ENCODE measurements at places on chromosomes 6 and 20. TPM values are rescaled to one million over a fixed set of nuclear protein-coding genes. Genes with fewer than 3 reads are reported as not detected.
A peak's percentile ranks its signal among the peaks of the same experiment; 100 is the strongest.

DNA sequence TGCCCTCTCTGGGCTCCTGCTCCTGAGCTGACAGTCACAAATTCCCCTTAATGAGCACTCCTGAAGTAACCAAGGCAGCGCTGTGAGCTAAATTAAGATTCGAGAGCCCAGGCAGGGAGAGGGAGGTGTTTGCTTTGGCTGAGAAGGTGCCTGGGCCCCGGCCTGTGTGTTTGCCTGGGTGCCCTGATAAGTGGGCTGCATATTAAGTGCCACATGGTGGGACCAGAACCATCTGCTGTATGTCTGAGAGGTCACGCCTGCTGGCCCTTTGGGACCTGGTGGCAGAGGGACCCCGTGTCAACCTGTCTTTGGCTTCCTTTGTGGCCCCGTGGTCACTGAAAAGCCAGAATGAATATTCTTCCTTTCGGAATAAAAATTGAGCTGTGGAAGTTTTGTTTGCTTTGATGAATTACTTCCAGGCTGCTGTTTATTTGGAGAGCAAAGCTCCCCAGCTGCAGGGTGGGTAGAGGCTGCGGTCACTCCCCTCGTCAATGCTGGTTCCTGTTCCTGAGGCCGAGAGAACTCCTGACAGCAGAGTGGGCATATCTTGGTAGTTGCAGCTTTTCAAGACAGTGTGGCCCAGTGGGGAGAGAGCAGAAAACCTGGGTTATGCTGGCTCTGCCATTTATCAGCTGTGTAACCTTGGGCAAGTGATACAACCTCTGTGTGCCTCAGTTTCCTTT is 17.5 kb upstream of the KCNK16 start:
- DNase-seq: no peak

DNA sequence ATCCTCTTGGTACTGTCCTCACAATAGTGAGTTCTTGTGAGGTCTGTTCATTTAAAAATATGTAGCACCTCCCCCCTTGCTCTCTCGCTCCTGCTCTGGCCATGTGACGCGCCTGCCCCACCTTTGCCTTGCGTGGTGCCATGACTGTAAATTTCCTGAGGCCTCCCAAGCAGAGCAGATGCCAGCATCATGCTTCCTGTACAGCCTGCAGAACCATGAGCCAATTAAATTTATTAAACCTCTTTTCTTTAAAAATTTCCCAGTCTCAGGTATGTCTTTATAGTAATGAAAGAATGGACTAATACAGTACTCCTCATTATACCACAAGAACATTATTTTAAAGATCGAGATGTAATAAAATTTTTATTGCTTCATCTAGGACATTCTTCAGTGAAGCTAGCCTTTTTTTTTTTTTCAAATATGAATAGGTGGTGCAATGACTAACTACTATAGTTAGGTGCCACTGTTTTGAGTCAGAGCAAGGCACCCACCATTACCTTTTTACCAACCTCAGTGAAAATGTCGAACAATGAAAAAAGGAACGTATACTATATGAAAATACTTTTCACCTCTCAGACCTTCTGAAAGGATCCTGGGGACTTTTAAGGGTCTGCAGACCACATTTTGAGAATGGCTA is 191.1 kb upstream of the SGK1 start:
- DNase-seq: no peak

DNA sequence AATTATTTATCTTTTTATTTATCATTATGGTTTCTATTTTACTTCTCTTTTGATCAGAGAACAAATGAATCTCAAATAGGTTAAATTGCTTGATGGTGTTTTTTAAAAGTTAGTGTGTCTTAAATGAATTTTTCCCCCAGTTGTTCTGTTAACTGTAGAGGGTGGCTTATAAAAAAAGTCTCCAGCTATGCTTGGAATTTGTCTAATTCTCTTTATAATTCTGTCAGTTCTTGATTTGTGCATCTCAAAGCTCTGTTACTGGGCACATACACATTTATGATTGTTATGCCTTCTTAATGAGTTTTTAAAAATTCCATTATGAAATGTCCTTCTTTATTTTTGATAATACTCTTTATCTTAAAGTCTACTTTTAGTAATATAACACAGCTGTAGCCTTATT is 58.0 kb downstream of the LIN28B start:
- DNase-seq: peak; percentile 2

GRCh38 chr6:150741633-150742200 is 123.8 kb upstream of the MTHFD1L start:
- DNase-seq: no peak

- DNase-seq: peak; percentile 34
Measured at GRCh38 chr6:143396497-143397226, 53.8 kb downstream of the ADAT2 start.

GRCh38 chr20:33351696-33352095 is 49.6 kb downstream of the CDK5RAP1 start:
- no peak for DNase-seq

DNA sequence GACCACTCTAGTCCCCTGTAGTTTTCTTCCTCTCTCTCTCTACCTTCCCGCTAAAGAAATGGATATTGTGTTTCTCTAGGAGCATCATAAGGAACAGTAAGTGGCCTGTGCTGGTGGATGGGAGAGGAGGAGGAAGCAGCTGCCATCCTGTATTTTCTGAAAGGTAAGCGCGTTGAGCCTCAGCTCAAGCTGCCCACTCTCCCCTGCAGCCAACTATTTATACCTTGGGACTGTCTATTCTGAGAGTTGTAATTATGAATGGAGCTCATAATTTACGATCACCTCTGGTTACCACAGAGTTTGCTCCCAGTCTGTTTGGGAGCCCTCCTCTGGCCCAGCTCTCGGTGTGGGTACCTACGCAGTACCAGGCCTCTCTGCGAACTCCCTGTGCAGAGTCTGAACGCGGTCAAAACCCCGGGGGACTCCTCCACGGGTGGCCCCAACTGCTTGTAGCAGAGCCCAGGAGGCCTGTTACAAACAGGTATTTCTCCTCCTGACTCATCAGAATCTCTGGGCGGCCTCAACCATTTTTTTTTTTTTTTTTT is 285.4 kb downstream of the SMOC2 start:
- DNase-seq: no peak

DNA sequence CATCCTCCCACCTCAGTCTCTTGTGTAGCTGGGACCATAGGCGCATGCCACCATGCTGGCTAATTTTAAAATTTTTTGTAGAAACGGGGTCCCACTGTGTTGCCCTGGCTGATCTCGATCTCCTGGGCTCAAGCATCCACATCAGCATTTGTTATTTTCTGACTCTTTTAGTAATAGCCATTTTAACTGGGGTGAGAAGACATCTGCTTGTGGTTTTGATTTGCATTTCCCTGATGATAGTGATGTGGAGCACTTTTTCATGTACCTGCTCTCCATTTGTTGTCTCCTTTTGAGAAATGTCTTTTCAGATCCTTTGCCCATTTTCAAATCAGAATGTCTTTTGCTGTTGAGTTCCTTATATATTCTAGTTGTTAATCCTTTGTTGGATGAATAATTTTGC is 22.2 kb upstream of the TULP4 start:
- DNase-seq: no peak

DNA sequence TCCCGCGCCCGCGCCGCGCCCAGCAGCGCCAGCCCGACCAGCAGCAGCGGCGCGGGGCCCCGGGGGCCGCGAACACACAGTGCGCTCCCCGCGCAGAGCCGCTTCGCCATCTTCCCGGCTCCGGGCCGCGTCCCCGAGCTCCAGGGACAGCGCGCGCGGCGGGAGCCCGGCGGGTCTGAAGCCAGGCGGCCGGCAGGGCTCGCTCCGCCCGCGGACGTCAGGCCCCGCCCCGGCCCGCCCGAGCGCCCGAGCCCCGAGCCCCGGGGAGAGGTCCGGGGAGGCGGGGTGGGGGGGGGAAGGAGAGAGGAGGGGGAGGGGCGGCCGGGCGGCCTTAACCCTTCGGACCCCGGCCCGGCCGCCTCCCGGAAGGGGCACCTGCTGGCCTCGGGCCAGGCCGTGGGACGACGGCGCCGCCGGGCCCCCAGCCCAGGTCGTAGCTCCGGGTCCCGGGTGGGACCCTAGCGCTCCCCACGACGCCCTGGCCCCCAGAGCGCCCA is at the start of gene LAMA5:
LAMA5 (minus strand) TSS at position 177 of the 497 bp plus-strand sequence; CDS start at position 110, 67 bp downstream.
- DNase-seq: peak; percentile 70

DNA sequence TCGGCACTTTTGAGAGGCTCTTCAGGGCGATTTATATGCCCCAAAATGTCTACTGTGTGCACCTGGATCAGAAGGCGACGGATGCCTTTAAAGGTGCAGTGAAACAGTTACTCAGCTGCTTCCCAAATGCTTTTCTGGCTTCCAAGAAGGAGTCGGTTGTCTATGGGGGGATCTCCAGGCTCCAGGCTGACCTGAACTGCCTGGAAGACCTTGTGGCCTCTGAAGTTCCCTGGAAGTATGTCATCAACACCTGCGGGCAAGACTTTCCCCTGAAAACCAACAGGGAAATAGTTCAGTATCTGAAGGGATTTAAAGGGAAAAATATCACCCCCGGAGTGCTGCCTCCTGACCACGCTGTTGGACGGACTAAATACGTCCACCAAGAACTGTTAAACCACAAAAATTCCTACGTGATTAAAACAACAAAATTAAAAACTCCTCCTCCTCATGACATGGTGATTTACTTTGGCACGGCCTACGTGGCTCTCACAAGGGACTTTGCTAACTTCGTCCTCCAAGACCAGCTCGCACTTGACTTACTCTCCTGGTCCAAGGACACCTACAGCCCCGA is 8.2 kb downstream of the GCNT2 start:
- no peak for DNase-seq

GRCh38 chr6:132227904-132228303 is 173.4 kb downstream of the MOXD1 start:
- peak; percentile 69 for DNase-seq

DNA sequence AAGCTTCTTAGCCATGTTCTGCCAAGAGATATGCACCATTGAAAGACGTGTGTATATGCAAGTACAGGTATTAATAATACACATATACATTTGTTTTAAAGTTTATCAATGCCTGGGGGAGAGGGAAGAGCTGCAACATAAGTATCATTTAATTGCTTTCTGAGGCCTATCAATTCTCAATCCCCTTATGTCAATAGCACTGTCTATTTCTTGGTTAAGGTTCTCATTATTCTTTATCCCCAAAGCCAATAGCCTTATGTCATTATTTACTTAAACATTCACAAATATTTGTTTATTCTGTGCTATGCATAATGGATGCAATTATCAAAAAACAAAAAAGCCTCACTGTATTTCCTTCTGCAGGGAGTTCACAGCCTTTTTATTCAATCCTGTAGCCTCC is 350.3 kb upstream of the KCNQ5 start:
- DNase-seq: no peak

DNA sequence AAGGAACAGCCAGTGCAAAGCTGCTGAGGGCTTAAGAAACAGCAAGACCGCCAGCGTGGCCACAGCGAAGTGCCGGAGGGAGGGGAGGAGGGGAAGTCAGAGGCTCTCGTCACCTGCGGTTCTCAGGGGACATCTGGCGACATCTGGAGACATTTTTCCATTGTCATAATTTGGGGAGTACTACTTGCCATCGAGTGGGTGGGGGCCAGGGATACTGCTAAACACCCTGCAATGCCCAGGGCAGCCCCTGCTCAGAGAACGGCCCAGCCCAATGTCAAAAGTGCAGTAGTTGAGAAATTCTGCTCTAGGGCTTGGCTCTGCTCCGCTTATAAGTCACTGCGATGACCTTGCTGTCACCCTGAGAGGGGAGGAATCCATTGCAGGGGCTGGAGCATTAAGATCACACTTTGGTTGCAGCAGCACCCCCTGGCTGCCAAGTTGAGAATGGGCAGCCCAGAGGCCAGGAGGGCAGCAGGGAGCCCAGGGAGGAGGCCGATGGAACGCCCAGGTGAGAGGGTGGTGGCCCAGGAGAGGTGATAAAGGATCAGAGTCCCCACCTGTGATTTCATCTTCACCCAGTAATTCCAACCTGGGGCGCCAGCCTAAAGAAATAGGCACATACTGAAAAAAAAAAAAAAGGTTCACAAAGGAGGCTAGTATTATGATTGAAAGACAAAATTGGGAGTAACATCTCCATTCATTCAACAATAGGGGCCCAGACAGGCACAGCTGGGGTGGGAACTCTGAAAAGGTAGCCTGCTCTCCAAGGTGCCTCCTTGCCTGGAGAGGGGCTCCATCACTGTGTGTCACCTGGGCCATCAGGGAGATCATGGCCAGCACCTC is 218.2 kb downstream of the BMP7 start:
- peak; percentile 68 for DNase-seq

DNA sequence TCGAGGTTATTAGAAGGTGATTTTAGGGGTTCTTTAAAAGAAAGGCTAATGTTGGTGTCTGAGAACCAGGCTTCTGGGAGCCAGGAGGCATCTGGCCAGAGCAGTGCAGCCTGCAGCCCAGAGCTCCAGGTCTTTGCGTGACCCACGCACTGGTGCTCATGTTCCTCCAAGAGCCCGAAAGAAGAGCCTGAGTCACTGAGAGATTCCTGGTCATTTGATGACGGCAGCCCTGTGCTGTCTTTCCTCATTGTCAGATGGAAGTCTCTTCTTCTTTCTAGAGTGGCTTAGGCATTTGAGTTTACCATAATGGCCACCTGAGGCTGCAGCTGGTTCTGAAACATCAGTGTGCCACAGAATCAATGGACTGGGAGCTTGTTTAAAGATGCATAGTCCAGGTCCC is 46.4 kb downstream of the CD109 start:
- DNase-seq: no peak

DNA sequence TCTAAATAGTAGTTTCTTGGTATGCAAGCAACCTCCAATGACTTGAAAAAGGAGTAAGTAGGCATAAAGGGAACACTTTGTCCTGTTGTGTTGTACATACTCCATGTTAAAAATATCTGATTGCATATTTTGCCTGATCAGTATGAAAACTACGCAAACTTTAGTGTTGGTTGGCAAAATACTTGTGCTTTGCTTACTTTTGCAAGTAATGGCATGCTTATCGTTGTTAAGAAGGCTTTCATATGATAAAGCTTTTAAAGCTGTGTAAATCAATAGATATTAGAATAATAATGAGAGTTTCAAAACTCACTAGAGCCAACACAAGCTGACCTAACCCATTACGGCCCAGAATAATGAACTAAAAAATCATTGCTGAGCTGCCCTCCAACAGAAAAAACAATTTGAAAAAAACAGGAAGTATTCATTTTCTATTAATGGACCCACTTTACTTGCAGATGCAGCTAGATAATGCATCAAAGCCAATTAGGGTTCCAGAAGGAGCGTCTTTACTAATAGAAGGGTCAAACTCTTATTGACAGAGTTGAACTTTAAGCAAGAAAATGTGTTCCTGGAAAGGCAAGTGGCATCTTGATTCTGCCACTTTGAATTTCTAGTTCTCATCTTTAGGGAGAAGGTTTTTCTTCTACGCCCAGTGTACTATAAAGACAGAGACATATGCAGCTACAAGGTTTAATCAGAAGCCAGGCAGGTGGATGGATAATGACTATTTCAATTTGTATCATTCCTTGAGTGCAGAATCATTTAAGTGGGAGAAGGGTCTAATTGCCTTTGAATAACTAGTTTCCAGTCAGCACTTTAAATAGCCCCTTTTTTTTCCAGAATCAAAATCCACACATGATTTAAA is 82.2 kb downstream of the SNAP25 start:
- no peak for DNase-seq

The HLA-DRB1 gene
- polyA plus RNA-seq: 0.21 TPM

The TMEM30A gene
- 118 TPM for polyA plus RNA-seq

The CLPSL1 gene
- polyA plus RNA-seq: not detected

The VSX1 gene
- polyA plus RNA-seq: not detected

The TRMT6 gene
- 10.7 TPM for polyA plus RNA-seq

The SLC17A1 gene
- polyA plus RNA-seq: not detected

The BEND6 gene
- polyA plus RNA-seq: 25.1 TPM

The MAPK13 gene
- 2.9 TPM for polyA plus RNA-seq

Data from GM23248 (cell line).